Fibroblast of skin of right biceps (primary cell): ENCODE measurements at places on chromosomes 12 and 14.

DNA sequence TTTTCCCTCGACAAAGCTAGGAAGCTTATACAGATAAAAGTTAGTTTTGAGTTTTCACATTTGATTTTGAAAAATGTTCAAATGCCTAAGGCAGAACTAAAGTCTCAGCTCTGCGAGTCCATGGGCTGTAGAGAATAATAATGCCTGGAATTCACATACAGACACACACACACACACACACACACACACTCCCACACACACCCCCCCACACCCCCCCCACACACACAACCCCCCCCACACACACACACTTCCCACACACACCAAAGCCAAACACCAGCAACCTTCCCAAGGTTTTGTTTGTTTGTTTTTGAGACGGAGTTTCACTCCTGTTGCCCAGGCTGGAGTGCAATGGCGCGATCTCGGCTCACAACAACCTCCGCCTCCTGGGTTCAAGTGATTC lies 62.8 kb upstream of the EIF5 start:
- no peak for DNase-seq

GRCh38 chr12:12899530-12900380 lies 8.4 kb downstream of the GPRC5A start:
- DNase-seq: peak; percentile 97

- no peak for DNase-seq
These were observed 129.7 kb upstream of the PLEKHG7 start for GRCh38 chr12:92573104-92573503.

- DNase-seq: peak; percentile 20
These were observed 79.9 kb downstream of the NEDD1 start for GRCh38 chr12:96986883-96987523.
